GM12865 (cell line): ENCODE measurements at places on chromosomes 7 and 10.

GRCh38 chr7:99314504-99314903 is 11.2 kb upstream of the ARPC1A start:
- peak; percentile 73 for DNase-seq

DNA sequence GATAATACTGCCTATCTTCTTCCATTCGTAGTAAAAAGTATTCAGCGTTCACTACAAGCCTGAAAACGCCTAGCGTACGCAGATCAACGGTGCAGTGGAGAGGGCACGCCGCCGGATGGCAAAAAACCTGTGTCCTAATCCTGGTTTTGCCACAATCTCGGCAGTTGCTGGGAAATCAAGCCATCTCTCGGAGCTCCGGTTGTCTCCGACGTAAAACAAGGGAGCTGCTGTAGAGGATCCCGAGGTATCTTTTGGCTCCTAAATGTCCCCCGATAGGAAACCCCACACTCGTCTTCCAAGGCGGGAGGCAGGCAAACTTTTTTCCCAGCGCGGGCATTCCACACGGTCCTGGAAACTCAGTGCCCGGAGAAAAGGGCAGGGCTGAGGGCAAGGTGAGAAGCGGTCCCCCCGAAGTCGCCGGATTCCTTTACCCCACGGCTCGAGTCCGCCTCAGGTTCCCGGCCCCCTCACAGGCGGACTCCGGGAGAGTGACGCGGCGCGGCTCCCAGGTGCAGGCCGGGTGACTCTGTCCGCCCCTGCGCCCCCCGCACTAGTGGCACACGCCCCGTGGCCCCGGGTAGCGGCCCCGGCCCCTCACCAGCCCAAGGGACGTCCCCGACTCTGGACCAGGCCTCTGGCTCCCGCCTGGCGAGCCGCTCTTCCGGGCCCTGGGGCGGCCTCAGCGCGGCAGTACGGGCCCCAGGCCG is 649 bp downstream of the IDE start:
- peak; percentile 47 for DNase-seq

- no peak for DNase-seq
Observed at GRCh38 chr7:2044311-2044882, 188.3 kb downstream of the MAD1L1 start.

- no peak for DNase-seq
Observed at GRCh38 chr7:6316226-6316625, 43.8 kb upstream of the CYTH3 start.

DNA sequence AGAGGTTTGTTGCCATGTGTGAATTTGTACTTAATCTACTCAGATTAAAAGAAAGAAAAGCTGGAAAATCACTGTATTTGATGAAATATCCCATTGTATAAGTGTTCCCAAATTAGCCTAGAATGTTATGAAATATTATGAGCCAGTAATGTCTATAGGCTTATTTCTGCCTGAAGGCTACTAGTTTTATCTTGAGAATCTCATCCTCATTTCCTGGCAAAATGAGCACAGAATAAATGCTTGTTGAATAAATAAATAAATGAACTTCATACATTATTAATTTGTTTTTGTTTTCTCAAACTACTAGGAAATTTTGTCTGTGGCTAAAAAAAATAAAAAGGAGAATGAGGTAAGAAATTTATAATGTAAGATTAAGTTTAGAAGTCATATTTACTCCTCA is 25.5 kb downstream of the HELLS start:
- DNase-seq = no peak

GRCh38 chr10:81876253-81877077 is 1.5 kb downstream of the NRG3 start:
- no peak for DNase-seq

GRCh38 chr10:71434760-71435394 is 38.2 kb downstream of the CDH23 start:
- no peak for DNase-seq

GRCh38 chr10:76206797-76207352 is 775.5 kb downstream of the LRMDA start:
- no peak for DNase-seq

DNA sequence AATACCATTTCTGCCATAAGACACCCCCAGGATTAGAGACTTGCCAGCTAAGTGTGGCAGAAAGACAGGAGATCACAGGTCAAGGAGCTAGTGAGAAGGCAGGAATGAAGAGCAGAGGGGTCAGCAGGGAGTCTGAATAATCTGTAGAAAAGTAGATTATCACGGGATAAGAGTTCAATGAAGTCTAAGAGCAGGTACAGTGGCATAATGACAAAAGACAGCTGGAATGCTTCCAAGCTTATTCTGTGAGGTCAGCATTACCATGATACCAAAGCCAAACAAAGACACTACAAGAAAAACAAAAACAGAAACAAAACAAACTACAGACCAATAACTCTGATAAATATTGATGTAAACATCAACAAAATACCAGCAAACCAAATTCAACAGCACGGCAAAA is 20.8 kb downstream of the PILRA start:
- no peak for DNase-seq

DNA sequence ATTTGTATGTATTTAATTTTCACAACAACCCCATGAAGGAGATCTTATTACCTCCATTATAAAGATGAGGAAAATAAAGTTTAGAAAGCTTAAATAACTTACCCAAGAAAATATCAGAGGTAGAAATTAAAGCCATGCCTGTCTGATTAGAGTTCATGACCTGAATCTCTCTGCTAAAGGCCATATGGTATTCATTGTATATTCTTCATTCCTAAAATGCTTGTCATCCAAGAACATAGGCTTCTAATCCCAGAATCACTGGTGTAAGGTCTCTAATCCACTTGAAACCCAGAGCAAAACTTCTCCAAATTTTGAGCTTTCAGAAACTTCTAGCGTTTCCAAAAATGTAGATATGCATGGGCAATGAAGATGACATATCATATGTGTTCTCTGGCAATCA is 72.3 kb upstream of the YAE1 start:
- DNase-seq = no peak

DNA sequence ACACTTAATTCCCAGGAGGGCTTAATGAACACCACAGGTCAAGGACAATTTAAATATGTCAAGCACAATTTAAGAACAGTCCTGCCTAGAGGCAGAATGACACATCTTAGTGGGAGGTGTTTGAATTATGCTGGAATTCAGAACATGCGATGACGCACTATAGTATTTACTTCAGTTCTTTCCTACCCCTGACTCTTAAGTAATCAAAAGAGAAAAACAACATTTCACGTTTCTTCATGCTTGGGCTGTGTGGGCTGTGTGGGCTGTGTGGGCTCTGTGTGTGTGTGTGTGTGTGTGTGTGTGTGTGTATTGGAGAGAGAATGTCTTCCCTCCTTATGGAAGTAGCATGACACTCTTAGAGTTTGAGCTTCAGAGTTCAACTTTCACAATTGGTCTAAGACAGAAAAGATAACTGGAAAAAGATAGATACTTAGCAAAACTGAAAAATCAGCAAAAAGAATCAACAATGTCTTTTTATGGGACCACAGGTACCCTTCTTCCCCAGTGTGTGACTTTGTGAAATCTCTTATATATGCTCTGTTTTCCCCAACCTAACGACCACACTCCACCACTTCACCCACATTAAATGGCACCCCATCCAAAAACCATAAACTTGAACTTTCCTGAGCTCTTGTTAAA is 33.7 kb upstream of the CABCOCO1 start:
- DNase-seq = no peak

DNA sequence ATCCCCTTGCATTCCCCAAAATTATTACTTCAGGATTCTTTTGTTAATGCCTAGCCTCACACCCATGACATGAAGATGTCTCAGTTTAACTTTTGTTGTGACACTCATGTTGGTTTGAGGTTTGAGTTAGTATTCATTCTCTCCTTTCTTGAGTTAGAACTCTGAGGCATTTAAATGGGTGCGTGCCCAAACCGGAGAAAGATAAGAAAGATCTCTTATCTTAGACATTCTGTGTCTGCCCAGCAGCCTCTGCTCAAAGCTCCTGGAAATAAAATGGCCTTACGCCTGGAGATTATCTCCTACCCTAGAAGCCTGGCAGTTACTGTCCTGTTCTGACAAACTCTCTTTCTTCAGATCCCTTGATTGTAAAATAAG is 26.3 kb downstream of the WBP1L start:
- DNase-seq = no peak

- DNase-seq = no peak
Observed at GRCh38 chr10:804787-805619, 115.5 kb upstream of the DIP2C start.

DNA sequence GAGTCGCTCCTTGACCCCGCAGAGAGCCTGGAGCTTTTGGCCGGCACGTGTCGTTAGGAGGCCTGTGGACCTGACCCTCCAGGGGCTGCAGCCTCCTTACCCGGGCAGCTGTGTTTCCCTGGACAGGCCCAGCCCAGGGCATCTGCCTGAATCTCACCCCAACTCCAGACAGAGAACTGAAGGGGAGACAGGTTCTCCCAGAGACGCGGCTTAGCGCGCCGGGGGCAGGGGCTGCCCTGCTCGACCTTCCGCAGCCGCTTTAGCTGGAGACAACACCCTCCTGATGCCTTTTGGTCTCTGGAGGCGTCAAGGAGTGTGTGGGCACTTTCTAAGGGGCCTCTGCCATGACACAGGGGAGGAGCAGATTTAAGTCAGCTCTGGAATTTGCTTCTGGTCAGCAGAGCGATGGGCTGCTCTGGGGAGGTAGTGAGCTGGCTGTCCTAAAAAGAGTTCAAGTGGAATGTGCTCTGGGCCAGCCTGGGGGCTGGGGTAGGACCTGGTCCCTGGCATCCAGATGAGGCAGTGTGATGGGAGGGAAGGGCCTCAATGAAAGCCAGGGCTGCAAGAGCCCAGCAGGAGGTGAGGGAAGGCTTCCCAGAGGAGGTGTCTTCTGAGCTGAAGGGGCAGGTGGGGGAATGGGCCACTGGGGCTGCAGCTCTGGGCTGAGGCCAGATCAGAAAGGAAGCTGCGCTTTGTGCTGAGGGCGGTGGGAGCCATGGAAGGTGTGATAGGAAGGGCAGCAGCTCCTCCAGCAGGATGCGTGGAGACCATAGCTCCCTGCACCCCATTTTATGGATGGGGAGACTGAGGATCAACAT is 5.8 kb downstream of the GRIFIN start:
- no peak for DNase-seq

GRCh38 chr7:158239290-158239981 is 348.2 kb downstream of the PTPRN2 start:
- DNase-seq = no peak

DNA sequence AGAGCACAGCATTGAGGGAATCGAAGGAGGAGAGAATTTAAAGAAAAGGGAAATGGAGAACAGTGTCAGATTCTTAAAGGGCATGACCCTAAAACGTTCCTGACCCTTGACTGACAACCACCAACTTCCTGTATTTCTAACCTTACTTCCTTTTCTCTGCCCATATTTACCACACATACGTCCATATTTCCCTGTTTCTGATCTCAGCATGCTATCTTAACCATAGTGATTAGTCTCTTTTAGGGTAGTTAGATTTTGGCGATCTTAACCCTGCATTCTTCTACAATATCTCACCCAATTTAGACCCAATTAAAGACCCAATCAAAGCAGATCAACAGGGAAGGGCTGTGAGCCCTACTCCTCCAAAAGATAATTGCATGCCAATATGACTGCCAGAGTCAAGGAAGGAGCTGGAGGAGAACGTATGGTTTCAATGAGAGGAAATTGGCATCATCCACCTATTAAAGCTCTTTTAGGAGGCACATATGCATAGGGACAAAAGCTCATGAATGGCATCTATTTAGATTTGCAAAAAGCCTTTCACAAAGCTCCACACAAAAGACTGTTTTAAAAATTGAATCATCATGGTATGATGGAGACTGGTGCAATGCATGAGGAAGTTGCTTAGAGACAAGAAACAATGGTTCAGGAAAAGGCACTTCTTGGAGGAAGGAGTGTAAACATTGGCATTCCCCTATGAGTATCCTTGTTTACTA is 49.0 kb upstream of the ARHGAP12 start:
- DNase-seq = peak; percentile 25

- DNase-seq = no peak
Observed at GRCh38 chr10:101617824-101618568, 29.9 kb downstream of the DPCD start.

GRCh38 chr7:13947535-13947934 is 41.9 kb downstream of the ETV1 start:
- no peak for DNase-seq

GRCh38 chr10:97063983-97064837 is 121.5 kb downstream of the SLIT1 start:
- DNase-seq = no peak

DNA sequence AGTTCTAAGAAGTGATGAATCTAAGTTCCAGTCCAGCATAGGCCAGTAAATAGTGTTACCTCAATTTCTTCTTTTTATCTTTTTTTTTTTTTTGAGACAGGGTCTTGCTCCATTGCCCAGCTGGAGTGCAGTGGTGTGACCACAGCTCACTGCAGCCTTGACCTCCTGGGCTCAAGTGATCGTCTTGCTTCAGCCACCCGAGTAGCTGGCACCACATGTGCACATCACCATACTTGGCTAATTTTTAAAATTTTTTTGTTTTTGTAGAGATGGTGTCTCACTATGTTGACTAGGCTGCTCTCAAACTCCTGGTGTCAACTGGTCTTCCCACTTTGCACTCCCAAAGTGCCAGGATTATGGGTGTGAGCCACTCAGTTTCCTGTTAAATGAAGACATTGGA is 126.6 kb upstream of the LYZL2 start:
- DNase-seq = no peak

- no peak for DNase-seq
Observed at GRCh38 chr10:10326116-10326515, 691.6 kb upstream of the CELF2 start.

GRCh38 chr10:26112532-26112931 is 104.0 kb upstream of the GAD2 start:
- DNase-seq = no peak

- no peak for DNase-seq
Observed at GRCh38 chr7:68767462-68767861, 830.8 kb upstream of the AUTS2 start.

GRCh38 chr10:80192553-80192952 is 12.8 kb downstream of the ANXA11 start:
- DNase-seq = no peak

DNA sequence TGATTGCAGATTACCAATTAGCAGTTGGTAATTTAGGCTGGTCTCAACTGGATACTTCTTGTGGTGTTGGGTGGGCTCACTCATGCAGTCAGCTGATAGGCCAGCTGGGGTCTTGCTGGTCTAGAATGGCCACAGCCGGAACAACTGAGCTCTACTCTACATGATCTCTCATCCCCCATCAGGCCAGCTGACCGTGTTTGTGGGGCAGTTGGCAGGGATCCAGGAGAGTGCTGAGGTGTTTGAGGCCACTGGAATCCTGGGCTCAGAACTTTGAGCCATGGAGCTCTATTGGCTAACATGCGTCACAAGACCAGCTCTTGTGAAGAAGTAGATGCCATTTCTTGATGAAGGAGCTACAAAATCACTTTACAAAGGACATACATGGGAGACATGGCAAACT is 242.4 kb downstream of the GFRA1 start:
- DNase-seq = no peak

GRCh38 chr7:17532861-17533404 is 234.5 kb downstream of the AHR start:
- DNase-seq = no peak

DNA sequence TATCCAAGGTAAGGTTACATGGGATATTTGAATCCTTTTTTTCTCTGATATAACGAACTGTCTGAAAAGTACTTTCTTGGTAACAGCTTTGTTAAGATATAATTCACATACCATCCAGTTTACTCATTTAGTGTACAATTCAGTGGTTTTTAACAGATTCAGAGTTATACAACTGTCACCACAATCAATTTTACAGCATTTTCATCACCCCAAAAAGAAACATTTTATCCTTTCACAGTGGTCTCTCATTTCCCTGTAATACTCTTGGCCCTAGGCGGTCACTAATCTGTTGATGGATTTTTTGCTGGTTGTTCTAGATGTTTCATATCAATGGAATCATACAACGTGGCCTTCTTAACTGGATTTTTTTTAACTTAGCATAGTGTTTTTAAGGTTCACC is 91.6 kb downstream of the GLCCI1 start:
- no peak for DNase-seq
